IMR-90 (cell line): ENCODE measurements at places on chromosomes 2 and 18. TPM values are rescaled to one million over a fixed set of nuclear protein-coding genes. Genes with fewer than 3 reads are reported as not detected.
A peak's percentile ranks its signal among the peaks of the same experiment; 100 is the strongest.

FHOD3 gene
- 16.0 and 16.7 TPM in 2 replicates for total RNA-seq

GRCh38 chr2:42074661-42075060, 26.8 kb downstream of the PKDCC start:
- peaks cover 25% of the 10 kb centered on the region for H3K4me1 ChIP-seq
- H3K4me3 ChIP-seq, result no peak overlapping the region
- peak overlapping the region; percentile 92; the same call in 1 of the 2 replicates for H3K27ac ChIP-seq
- H3K36me3 ChIP-seq, result no peaks in the 10 kb centered on the region

DNA sequence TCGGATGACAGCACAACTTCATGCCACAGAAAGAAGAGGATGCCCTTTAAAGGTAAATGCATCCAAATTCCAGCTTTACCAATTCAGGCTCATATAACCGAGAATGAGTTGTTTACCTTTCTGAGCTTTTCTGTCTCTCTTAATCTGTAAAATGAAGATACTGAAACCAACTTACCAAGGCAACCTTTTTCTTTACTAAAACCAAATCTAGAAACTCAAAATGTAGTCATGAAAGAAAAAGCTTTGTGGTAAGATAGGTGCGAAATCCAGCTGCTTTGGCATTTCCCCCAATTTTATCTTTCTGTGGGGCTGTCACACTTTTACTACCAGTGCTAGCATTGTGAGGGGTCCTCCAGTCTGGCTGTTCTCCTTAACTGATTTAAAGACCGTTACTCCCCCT, 240.4 kb downstream of the IKZF2 start:
- H3K4me1 ChIP-seq, result peaks cover 12% of the 10 kb centered on the region
- H3K4me3 ChIP-seq, result no peak overlapping the region
- peak overlapping the region; percentile 22; the same call in 1 of the 2 replicates for H3K27ac ChIP-seq
- no peak for DNase-seq
- no peaks in the 10 kb centered on the region for H3K27me3 ChIP-seq

DNA sequence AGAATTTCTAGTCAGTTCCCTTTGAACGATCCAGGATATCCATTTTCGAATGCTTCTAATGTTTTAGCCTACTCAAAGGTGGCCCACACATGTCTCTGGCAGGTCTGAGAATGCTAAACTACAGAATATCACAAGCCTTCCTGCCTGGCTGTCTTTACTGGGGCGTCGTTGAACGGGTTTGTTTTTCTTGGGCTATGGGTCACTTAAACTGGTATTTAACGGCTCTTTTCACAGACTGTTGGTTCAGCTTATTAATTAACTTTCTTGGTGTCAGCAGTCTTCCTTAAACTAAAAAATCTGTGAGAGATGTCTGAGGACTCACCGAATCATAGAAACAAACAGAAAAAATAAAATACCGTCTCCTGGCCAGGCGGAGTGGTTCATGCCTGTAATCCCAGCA, 563.2 kb upstream of the NRP2 start:
- no peak for DNase-seq
- no peaks in the 10 kb centered on the region for H3K27me3 ChIP-seq
- no peaks in the 10 kb centered on the region for H3K4me1 ChIP-seq
- H3K4me3 ChIP-seq, result no peak overlapping the region
- no peak overlapping the region for H3K27ac ChIP-seq
- peaks cover 2% of the 10 kb centered on the region for H3K36me3 ChIP-seq

DNA sequence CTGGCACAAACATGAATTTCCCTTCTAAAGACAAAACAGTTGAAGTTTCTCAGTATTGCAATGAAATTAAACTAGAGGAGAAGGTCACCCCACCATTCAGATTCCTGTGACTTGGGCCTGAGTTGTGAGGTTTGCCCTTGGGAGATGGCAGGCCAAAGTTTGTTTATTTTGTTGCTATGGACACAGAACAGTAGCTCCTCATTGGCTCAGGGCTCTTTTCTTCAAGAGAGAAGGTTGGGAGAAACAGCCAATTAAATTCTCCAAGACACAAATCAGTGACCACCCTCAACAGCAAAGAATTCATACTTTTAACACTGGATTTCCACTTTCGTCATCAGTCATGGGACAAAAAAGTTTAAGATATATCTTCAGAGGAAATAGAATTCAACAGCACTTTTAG, at the start of gene FLACC1:
Gene FLACC1 (minus strand): TSS at position 125 of the 400 bp plus-strand sequence. CDS start 5,941 bp downstream, outside the sequence.
- DNase-seq, result peak; percentile 82
- peaks cover 10% of the 10 kb centered on the region for H3K4me1 ChIP-seq
- H3K4me3 ChIP-seq, result no peak within 1 kb of the TSS
- no peaks in the 10 kb centered on the region for H3K27me3 ChIP-seq

GRCh38 chr18:41024792-41025191, 930.2 kb upstream of the PIK3C3 start:
- no peak for DNase-seq
- H3K36me3 ChIP-seq, result no peaks in the 10 kb centered on the region
- H3K27me3 ChIP-seq, result no peaks in the 10 kb centered on the region
- H3K27ac ChIP-seq, result no peak overlapping the region
- no peaks in the 10 kb centered on the region for H3K4me1 ChIP-seq

GRCh38 chr2:10533811-10534321, 85.7 kb upstream of the ODC1 start:
- H3K36me3 ChIP-seq, result no peaks in the 10 kb centered on the region
- H3K27me3 ChIP-seq, result no peaks in the 10 kb centered on the region; the same call in none of the 2 replicates
- no peak overlapping the region for H3K27ac ChIP-seq
- H3K4me1 ChIP-seq, result no peaks in the 10 kb centered on the region

DNA sequence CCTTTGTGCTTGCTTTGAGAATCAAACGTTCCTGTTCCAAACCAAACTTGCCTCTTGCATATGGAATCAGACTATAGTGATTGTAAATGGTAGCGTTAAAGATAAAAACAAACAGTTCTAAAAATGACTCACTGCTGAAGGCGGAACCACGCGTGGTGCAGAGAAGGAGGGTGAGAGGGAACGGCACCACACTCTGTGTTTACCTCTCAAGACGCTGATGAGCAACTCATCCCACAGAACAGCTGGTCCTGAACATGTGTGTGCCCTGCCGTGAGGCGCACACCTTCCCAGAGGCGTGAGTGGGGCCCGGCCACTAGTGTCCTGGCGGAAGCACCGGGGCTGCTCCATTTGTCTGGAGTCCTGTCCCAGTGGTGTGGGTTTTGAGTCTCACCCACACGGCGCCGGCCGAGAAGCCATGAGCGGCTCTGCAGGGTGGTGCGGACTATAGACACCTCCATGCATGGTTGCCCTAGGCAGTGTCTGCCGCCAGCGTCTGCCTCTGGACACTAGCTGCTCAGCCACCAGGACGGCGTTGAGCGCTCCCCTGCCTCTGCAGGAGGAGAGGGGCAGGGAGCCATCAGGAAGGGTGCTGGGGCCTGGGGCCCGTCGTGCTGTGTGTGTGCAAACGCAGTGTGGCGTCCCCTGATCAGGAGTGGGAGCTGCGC, 52.1 kb downstream of the NFATC1 start:
- H3K4me3 ChIP-seq, result no peak overlapping the region
- peaks cover 4% of the 10 kb centered on the region; the same call in 1 of the 2 replicates for H3K36me3 ChIP-seq
- H3K27me3 ChIP-seq, result no peaks in the 10 kb centered on the region
- peaks cover 3% of the 10 kb centered on the region; the same call in 1 of the 2 replicates for H3K4me1 ChIP-seq
- peak; percentile 85 for DNase-seq
- H3K27ac ChIP-seq, result no peak overlapping the region
